Glomerular endothelial cell (primary cell): ENCODE measurements at places on chromosomes 12 and 14.

DNA sequence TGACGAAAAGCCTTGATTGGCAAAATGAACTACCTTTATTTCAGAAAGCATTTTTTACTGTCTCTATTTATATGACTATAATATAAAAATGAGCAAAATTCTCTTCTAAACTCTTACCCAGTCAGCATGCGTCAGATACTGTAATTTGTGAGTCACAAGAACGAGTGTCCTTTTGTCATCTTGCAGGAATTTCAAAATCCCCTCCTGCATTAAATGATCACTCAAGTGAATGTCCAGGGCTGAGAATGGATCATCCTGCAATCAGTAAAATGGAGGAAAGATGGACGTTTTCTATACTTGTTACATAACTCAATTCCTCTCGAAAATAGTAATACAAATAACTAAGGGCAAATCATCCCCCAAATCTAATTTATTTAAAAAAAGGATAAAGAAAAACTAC, 77.7 kb upstream of the KCNJ8 start:
- no peak for DNase-seq

- no peak for DNase-seq
Observed at GRCh38 chr12:128078301-128078971, 188.5 kb upstream of the TMEM132C start.

GRCh38 chr14:60184905-60185555, 19.8 kb upstream of the DHRS7 start:
- DNase-seq: no peak

- no peak for DNase-seq
Observed at GRCh38 chr12:13348464-13348863, 151.9 kb downstream of the EMP1 start.

DNA sequence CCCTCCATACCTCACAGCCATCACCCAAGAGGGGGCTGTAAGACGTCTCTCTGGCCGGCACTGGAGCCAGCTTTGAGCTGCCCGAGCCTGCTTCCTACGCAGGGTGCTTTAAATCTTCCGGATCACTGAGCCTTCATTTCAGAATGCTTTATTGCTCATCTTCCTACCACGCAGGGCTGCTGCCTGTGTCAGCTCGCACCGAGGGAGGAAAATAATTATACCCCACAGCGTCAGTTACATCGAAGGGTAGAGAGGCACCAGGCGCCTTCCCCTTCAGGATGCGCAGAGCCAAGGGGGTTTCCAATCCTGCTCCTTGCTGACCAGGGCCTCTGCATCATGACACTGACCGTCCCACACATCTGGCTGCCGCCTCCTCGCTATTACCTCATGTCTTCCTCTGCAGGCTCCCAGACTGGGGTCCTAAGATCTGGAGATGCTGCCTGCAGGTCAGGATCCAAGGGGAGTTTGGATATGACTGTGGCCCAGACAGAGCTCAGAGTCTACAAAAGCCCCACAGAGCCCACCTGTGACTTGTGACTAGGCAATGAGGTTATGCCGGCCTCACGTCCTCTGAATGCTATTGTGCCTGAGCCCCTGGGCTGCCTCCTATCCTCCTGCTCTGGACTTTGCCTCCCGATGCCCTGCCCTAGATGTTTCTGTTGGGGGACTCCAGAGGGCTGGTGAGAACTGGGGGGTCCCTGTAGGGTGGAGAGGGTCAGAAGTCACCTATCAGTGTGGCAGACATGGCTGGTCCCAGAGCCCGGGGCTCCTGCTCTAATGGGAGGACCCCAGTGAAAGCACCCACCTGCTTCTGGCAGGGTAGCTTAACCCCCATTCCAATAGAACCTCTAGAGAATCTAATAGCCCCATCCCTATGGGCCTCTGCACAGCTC, 220.3 kb upstream of the RTL1 start:
- DNase-seq: no peak

- no peak for DNase-seq
Observed at GRCh38 chr12:108125073-108125472, 4.0 kb upstream of the WSCD2 start.

DNA sequence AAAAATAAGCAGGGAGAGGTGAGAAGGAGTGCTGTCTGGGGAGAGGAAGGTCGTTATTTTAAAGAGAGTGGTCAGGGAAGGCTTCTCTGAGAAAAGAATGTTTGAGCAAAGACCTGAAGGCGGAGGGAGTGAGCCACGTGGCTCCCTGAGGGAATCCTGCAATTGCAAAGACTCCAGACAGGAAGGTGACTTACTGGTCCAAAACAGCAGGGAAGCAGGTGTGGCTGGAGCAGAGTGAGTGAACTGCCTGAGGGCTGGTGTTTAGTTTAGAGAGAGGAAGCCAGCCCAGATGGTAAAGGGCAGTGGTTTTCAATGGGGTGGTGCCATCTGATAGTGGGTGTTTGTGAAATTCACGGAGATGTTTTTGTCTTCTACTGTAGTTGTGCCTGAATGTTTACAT, 58.8 kb upstream of the LTA4H start:
- no peak for DNase-seq

- no peak for DNase-seq
Observed at GRCh38 chr12:78799649-78800048, 64.9 kb upstream of the SYT1 start.

DNA sequence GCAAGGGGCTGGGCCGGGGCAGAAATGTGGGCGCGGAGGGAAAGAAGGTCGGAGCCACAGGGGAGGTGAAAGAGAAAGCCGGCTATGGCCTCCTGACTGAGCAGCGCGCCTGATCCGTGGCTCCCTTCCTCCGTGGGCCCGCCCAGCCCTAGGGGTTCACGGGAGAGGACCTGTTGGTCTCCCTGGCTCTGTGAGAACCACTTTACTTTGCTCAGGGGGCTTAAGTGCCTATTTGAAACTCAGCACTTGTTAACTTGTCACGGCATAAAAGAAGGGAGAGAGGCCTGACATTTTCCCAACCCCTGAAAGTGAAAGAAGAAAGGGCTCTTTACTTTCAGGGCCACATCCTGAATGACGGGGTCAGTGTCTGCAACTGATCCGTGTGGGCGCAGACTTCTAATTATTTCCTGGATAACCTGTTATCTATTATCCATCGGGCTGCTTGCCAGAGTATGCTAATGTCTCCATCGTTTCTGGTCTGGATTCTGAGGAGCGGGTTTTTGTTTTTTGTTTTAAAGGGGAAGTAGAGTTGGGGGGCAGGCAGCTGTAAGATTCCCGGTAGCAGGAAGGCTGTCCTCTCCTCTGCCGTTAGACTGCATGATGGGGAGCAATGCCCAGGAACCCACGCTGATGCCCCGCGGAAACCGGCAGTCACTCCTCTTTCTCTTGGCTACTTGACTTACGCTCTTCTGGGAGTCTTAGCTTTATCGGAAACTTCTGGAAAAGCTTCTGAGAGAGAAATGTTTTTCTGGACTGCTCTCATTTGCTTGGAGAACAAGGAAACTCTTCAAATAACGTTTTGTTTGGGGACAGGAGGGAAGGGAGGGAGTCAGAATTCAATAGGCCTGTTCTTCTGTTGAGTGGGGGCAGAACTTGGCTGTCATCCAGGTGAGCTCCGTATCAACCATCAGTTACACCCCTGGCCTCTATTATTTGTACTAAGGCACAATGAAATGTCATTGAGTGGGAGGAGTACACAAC, 127.7 kb upstream of the MAX start:
- no peak for DNase-seq

GRCh38 chr12:25376985-25377384, 126.3 kb upstream of the KRAS start:
- no peak for DNase-seq

- no peak for DNase-seq
Observed at GRCh38 chr12:29544428-29545101, 47.1 kb upstream of the OVCH1 start.

- DNase-seq: no peak
Observed at GRCh38 chr12:68957273-68957672, 24.3 kb upstream of the CPM start.

- DNase-seq: no peak
Observed at GRCh38 chr14:71380271-71380670, 473.0 kb downstream of the PCNX1 start.

- DNase-seq: no peak
Observed at GRCh38 chr14:98176892-98177291, 1095.1 kb downstream of the BCL11B start.

GRCh38 chr12:563250-563781, 99.9 kb downstream of the NINJ2 start:
- no peak for DNase-seq

DNA sequence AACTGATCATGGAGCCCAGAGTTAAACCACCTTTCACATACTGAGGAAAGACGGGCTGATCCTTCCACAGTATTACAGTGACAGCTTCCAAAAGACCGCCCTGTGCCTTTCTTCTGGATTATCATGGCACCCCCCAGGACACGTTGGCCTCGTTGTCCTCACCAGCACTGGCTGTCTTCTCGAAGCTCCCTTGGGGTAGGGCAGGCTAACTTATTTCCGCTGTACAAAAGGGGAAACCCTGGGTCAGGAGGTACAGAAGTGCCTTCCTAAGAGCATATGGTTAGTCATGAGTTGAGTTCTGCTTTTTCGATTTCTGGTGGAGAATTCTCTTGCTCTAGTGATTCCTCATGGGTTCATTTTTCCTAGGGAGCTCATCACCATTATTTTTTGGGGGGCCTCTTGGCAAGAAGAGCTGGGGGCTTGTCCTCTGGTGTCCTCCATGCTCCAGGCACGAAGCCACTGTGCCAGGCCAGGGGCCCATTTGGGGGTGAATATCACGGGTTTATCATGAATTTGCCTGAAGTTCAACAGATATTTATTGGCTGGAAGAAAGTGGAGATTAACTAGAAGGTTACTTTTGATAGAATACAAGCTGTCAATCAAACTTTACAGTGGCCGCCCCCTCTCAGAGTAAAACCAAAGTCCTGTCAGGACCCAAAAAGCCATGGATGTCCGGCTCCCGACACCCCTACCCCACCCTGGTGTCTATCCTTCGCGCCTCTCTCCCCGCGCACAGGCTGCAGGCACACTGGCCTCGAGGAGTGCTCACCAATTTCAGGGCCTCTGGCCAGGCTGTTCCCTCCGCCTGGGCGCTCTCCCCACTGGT, 8.8 kb upstream of the TRAF3 start:
- DNase-seq: no peak

DNA sequence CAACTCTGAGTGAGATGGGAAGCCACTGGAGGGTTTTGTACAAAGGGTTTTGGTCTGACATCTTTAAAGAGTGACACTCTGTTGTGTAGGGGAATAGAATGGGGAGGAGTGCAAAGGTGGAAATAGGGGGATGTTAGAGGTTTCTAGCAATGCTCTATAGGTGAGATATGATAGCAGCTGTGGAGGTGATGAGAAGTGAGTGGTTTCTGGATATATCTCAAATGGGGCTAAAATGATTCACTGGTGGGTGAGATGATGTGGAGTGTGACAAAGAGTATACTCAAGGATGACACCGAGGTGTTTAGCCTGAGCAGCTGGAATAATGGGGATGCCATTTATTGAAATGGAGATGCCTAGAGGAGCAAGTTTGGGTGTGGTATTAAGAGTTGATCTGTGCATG, 426.4 kb downstream of the PCNX1 start:
- no peak for DNase-seq

GRCh38 chr12:72031066-72031465, 92.4 kb downstream of the TPH2 start:
- DNase-seq: no peak

DNA sequence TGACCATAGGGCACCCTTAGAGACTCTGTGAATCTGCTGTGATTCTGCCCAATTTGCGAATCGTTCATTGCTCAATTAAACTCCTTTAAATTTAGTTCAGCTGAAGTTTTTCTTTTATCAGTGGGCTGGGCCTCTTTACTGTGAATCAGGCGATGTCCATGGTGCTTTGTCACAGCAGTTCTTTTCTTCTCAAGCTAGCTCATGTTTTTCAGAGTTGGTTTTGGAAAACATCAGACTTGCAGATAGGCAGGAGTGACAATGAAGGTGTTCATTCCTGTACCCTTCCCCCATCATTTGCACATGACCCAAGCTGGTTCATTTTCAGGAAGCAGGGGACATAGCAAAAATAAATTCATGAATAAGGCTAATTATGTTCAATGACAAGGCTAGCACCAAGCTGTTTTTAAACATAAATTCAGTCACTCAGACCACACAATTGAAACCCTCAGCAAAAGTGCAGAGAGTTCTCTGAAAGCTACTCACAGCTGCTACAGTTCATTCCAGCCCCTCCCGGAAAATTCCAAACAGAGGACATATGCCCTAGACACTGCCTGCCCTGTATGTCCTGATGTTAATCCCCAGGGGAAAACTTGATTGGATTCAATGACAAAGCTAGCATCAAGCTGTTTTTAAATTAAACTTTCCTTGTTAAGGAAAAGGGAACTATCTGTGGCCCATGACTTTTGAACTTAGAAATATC, 383.3 kb downstream of the C12orf75 start:
- no peak for DNase-seq

GRCh38 chr12:666766-667308, 3.6 kb upstream of the NINJ2 start:
- no peak for DNase-seq

DNA sequence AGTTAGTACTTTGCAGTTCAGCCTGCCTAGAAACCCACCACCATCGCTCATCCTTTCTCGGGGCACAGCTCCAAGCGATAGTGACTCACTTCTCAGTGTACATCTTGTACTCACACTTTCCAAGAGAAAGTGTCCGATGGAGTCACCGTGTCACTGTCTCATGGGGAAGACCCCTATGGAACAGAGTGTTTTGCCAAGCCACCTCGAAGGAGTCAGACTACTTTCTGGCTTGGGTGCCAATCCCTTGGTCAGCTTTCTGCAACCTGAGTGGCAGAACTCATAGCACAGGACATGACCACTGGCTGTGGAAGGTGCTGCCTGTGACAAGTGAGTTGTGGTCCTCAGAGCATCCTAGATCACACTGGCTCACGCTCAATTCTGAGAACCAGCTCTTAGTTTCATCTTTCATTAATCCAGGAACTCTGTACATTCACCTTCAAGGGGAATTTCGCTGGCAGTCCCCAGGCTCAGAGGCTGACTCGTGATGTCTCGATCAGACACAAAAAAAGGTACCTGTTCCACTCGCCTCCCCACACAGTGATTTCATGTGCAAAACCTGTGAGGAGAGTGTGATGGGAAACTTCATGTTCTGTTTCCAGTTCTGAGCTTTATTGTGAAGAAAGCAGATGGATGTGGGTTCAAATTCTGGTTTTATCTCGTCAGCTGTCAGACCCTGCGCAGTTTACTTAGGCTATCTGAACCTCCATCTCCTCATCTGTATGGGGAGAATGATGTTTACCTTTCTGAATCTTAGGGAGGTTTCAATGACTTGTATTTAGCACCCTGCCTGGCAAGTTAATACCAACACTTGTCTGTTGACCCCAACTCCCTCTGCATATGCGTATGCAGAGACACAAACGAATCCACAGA, 127.3 kb upstream of the CCND2 start:
- no peak for DNase-seq

- no peak for DNase-seq
Observed at GRCh38 chr14:25908277-25909044, 689.4 kb downstream of the NOVA1 start.

DNA sequence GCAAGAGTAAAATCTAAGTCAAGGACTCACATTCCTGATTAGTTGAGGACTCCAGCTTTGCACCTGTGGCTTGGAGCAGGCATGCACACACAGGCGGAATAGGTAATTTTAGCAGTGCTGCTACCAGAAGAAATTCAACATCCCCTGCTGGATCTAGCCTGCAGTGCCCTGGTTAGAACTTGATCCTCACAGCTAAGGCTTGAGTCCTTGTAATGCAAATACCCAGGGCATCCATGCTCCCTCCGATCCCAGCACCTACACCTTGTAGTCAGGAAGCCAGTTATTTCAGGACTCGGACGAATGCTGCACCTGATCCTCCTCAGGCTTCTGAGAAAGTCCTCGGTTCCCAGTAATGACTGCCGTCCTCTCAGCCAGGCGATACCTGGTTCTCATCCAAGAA, 309.0 kb upstream of the AMIGO2 start:
- no peak for DNase-seq
